Activated CD8-positive, alpha-beta memory T cell treated with anti-CD3 and anti-CD28 coated beads, Interleukin-2, amount 10 ng/mL, durations not matched to agents 7 days and 5 days (primary cell): ENCODE measurements at places on chromosomes 5 and 9. TPM values are rescaled to one million over a fixed set of nuclear protein-coding genes. Genes with fewer than 3 reads are reported as not detected.

DNA sequence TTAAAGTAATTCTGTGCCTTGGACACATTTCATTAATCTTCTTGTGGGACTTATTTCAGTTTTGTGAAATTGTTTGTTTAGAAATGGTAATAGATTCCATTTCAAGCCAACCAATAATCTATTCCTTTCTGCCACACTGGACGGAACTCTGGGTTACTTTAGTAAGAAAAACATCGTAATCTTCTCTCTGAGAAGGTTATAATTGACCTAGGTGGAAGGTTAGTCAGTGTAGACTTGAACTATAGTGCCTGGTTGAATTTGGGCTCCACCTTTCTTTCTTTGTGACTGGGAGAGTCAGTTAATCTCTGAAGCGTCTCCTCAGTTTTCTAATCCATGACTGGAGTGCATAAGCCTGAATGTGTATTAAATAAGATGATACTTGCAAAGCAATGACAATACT lies 89.7 kb upstream of the PRLR start:
- peaks cover 14% of the 10 kb centered on the region for H3K4me1 ChIP-seq
- H3K36me3 ChIP-seq, result no peaks in the 10 kb centered on the region
- no peak for DNase-seq
- H3K27me3 ChIP-seq, result peaks cover 7% of the 10 kb centered on the region

DNA sequence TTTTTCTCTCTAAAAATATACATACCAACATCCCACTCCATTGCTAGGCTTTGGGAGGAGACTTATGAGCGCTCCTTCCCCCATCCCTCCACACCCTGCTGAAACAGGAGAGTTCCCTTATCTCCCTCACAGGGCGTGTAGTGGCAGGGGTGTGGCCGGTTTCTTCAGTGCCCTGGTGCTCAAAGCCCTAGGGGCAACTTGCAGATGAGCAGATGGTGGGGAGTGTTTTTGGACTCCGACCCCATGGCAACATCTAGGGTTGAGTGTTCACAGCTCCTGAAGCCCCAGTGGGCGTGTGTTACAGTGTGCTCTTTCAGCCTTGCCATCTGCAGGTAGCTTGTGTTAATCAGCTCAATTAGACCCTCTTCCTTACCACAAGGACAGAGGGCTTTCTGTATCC lies 409.5 kb downstream of the MAT2B start:
- H3K4me3 ChIP-seq, result no peak overlapping the region
- H3K36me3 ChIP-seq, result no peaks in the 10 kb centered on the region
- no peak for DNase-seq
- H3K4me1 ChIP-seq, result peaks cover 2% of the 10 kb centered on the region

- no peak overlapping the region for H3K27ac ChIP-seq
- peaks cover 12% of the 10 kb centered on the region for H3K27me3 ChIP-seq
- no peak for DNase-seq
- H3K4me1 ChIP-seq, result no peaks in the 10 kb centered on the region
These were observed 58.5 kb downstream of the SGCD start for GRCh38 chr5:156385416-156385815.

DNA sequence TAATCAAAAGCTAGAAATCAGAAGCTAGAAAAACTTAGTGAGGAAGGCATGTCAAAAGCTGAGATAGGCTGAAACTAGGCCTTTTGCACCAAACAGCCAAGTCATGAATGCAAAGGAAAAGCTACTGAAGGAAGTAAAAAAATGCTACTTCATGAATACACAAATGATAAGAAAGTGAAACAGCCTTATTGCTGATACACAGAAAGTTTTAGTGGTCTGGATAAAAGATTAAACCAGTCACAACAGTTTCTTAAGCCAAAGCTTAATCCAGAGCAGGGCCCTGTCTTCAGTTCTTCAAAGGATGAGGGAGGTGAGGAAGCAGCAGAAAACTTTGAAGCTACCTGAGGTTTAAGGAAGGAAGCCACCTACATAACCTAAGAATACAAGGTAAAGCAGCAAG lies 102.5 kb upstream of the SH3GL2 start:
- H3K4me1 ChIP-seq, result no peaks in the 10 kb centered on the region
- DNase-seq, result no peak
- H3K36me3 ChIP-seq, result no peaks in the 10 kb centered on the region
- H3K27ac ChIP-seq, result no peak overlapping the region
- H3K27me3 ChIP-seq, result no peaks in the 10 kb centered on the region

GRCh38 chr5:170314541-170315095 lies 17.0 kb upstream of the LCP2 start:
- peaks cover 38% of the 10 kb centered on the region for H3K4me1 ChIP-seq
- no peaks in the 10 kb centered on the region for H3K27me3 ChIP-seq
- H3K27ac ChIP-seq, result no peak overlapping the region
- no peak overlapping the region for H3K4me3 ChIP-seq
- no peaks in the 10 kb centered on the region for H3K36me3 ChIP-seq

DNA sequence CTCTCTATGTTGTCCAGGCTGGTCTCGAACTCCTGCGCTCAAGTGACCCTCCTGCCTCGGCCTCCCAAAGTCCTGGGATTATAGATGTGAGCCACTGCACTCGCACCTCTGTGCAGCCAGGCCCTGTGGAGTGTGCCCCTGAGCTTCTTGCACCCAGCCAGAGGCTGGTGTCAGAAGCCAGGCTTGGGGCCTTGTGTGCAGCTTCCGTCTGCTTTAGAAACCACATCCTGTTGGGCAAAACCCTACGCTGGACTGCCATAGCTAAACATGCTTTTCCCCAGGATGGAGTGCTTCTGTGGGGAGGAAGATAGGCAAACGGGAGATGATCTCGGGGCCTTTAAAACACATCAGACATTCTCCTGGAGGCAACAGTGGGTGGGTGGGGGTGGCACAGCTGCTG lies 40.1 kb downstream of the PRRT1B start:
- peaks cover 51% of the 10 kb centered on the region for H3K4me1 ChIP-seq
- peak overlapping the region; percentile 92 for H3K27ac ChIP-seq
- peak overlapping the region; percentile 28 for H3K4me3 ChIP-seq
- peaks cover 42% of the 10 kb centered on the region for H3K36me3 ChIP-seq

GRCh38 chr5:109038209-109038840 lies 290.6 kb downstream of the FER start:
- no peak overlapping the region for H3K4me3 ChIP-seq
- no peaks in the 10 kb centered on the region for H3K27me3 ChIP-seq
- no peak for DNase-seq

- H3K4me1 ChIP-seq, result peaks cover 46% of the 10 kb centered on the region
- H3K36me3 ChIP-seq, result peaks cover 2% of the 10 kb centered on the region
- no peaks in the 10 kb centered on the region for H3K27me3 ChIP-seq
- no peak for DNase-seq
- no peak overlapping the region for H3K4me3 ChIP-seq
These were observed 70.8 kb upstream of the TGFBR1 start for GRCh38 chr9:99034149-99034548.

- H3K4me1 ChIP-seq, result peaks cover 43% of the 10 kb centered on the region
- no peak for DNase-seq
- no peak overlapping the region for H3K4me3 ChIP-seq
- no peaks in the 10 kb centered on the region for H3K27me3 ChIP-seq
These were observed 244.2 kb downstream of the AUH start for GRCh38 chr9:91117474-91117891.

- H3K27ac ChIP-seq, result no peak overlapping the region
- no peaks in the 10 kb centered on the region for H3K36me3 ChIP-seq
- no peaks in the 10 kb centered on the region for H3K4me1 ChIP-seq
These were observed 33.6 kb upstream of the TRIM32 start for GRCh38 chr9:116653348-116654058.

IL3 gene
- 0.47 TPM for total RNA-seq

MARVELD2 gene
- total RNA-seq, result 0.18 TPM

GLDC gene
- 6.3 TPM for total RNA-seq

IFNA2 gene
- not detected for total RNA-seq

COL23A1 gene
- total RNA-seq, result 0.19 TPM

NUTM2F gene
- not detected for total RNA-seq
